Transverse colon (tissue), 4 donors: ENCODE measurements at places on chromosomes 2 and 18. TPM values are rescaled to one million over a fixed set of nuclear protein-coding genes. Genes with fewer than 3 reads are reported as not detected.
A peak's percentile ranks its signal among the peaks of the same experiment; 100 is the strongest.

DNA sequence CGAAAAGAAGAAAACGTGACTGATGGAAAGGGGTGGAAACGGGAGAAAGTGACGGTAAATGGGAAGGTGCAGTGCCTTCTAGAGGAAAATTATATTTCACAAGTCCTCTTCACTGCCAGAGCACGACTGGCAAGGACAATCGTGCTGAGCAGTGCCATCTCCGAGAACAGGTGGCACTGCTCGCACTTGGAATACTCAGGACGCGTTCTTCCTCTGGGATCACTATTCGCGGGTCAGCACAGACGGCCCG, 364 bp downstream of the STAT1 start:
- no peaks in the 10 kb centered on the region for H3K27me3 ChIP-seq
- H3K27ac ChIP-seq: peak overlapping the region; percentile 95
- H3K4me3 ChIP-seq: peak overlapping the region; percentile 75
- H3K36me3 ChIP-seq: peaks cover 3% of the 10 kb centered on the region
- peaks cover 3% of the 10 kb centered on the region for H3K4me1 ChIP-seq

DNA sequence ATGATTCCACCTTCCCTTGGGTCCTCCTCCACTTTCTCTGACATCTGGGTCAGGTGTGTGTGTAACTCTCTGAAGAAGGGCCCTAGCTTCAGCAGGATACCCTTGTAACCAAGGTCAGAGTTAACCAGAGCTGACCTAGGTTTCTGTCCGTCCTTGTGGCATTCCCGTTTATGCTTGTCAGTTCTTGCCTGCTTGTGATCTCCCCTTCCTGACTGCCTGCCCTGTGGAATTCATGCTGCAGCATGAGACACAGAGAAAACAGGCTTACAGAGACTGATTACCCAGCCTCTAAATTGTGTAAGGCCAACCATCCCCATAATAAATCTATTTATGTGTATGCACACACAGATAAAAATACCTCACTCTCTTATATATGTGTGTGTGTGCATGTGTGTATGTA, 22.8 kb downstream of the NXPH2 start:
- H3K27me3 ChIP-seq: no peaks in the 10 kb centered on the region
- H3K4me1 ChIP-seq: no peaks in the 10 kb centered on the region
- H3K27ac ChIP-seq: no peak overlapping the region
- DNase-seq: no peak

DNA sequence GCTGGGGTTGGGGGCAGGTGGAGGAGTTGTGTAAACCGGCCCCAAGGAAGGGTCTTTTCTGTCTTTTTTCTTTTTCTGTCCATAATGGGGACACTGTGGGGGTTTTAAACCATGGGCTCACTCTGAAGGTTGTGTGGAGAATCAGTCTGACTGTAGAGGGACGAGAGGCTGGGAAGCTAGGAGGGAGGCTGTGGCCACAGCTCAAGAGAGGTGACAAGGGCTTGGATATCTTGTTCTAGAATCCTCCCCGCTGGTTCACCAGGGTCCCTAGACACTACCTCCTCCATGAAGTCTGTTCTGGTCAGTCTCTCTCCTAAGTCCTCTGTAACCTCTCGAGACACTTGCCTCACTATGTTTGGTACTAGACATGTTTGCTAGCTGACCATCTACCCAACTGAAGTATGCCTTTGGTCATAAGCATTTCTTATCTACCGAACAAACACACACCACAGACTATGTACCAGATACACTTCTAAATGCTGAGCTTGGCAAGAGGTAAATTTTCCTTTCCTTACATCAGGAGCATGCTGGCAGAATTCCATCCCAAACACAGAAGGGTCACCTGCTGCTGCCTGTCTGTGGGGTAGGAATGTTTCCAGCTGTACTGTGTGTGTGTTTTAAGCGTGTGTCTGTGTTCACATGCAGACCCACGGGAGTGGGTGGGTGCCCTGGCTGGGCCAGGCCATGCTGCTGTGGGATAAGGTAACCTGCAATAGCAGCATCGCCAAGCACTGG, 69.6 kb upstream of the MGAT4A start:
- no peaks in the 10 kb centered on the region for H3K27me3 ChIP-seq
- H3K27ac ChIP-seq: no peak overlapping the region
- H3K36me3 ChIP-seq: no peaks in the 10 kb centered on the region
- H3K4me1 ChIP-seq: no peaks in the 10 kb centered on the region

DNA sequence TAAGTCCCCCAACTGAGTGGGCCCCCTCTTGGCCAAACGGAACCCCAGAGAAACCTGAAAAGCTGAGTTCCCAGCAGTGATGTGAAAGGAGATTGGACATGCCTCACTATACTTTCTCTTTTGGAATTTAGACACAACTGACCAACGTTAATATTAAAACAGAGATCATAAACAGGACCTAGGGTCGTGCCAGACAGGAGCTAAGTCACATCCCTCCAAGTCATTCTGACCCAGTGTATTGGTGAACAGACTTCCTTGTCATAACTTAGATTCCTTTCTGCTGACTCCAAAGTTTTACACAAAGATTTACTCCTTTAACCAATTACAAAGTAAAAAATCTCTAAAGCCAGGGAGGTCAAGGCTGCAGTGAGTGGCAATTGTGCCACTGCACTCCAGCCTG, 46.9 kb downstream of the UXS1 start:
- no peaks in the 10 kb centered on the region for H3K36me3 ChIP-seq
- H3K4me1 ChIP-seq: no peaks in the 10 kb centered on the region
- no peak for DNase-seq
- H3K27ac ChIP-seq: no peak overlapping the region
- H3K4me3 ChIP-seq: no peak overlapping the region
- H3K27me3 ChIP-seq: no peaks in the 10 kb centered on the region

The MTERF4 gene
- 37.2 TPM for total RNA-seq

DNA sequence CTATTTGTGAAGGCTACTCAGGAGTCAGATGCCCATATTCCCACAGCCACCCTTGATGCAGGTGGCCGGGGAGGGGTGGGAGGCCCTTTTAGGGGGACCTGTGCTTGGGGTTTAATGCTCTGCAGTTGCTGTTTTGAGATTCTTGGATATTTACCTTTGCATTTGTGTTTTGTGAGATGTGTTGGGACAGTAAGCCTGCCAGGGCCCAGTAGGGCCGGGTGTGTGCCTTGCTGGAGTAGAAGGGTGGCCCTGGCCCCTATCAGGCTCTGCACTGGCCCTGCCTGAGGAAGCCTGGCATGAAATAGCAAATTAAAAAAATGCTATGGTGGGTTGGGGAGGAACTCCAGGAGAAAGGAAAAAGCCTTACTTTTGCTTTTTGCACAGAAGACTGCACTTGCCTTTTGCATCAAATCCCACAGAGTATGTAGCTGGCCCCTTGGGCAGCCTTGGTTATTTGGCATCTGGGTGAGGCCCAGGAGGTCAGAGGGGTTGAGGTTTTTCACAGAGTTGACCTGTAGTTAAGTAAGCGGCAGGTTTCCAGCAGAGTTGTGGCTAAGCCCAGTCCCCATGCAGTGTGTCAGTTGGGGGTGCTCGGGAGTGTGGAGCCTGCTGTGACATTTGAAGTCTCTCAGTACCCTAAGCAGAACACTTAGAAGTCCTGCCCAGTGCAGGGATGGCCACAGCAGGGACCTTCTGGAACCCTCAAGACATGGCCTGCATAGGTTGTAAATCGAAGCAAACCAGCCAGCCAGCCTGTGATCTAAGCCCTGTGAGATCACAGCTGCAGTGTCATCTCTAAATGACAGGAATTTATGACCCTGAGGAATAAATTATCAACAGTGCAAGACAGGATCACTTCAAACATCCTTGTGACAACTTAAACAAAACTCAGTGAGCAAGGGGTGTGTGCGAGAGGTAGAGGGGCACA, 68.8 kb downstream of the SH3RF3 start:
- DNase-seq: no peak
- no peak overlapping the region for H3K27ac ChIP-seq
- no peak overlapping the region for H3K4me3 ChIP-seq
- no peaks in the 10 kb centered on the region for H3K36me3 ChIP-seq
- H3K27me3 ChIP-seq: no peaks in the 10 kb centered on the region

The SP140 gene
- 12.7 TPM for total RNA-seq

DNA sequence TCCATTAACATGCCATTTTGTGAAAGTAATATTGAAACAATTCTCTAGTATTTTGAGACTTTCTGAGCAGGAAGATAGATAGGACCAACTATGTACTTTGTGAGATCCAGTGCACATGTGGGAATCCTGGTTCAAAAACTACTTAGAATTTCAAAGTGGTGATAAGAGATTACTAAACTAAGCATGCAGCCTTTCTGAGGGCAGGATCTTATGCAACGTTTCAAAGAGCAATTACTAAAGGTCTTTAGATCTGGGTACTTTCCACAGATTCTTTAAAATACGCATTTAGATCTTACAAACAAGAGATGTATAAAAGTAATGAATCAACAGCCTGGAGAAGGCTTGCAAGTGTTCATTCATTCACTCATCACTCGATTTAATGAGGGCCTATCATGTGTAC, 124.4 kb upstream of the TRIB2 start:
- H3K4me3 ChIP-seq: no peak overlapping the region
- H3K27ac ChIP-seq: no peak overlapping the region
- no peaks in the 10 kb centered on the region for H3K36me3 ChIP-seq
- H3K27me3 ChIP-seq: no peaks in the 10 kb centered on the region
- DNase-seq: no peak
- H3K4me1 ChIP-seq: peaks cover 13% of the 10 kb centered on the region

DNA sequence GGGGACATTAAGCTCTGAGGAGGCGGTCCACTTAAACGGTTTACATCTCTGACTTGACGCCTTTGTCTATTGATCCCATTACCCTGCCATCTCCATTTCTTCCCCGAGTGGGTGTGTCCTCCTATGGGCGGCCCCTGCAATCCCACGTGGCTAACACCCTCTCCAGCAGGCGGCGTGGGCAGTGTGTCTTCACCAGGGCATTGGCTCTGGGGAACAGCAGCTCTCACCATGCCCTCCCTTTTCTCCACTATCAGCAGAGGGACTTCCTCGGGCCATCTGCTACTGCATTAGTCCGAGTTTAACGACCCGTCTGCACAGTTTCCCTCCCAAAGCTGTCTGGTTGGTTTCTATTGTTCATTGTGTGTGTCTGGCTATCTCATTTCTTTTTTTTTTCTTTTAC, 511.9 kb upstream of the NRP2 start:
- DNase-seq: no peak
- no peak overlapping the region for H3K4me3 ChIP-seq
- H3K4me1 ChIP-seq: no peaks in the 10 kb centered on the region
- no peaks in the 10 kb centered on the region for H3K27me3 ChIP-seq
